Esophagus squamous epithelium (tissue), 5 donors: ENCODE measurements at places on chromosomes 3 and 15. TPM values are rescaled to one million over a fixed set of nuclear protein-coding genes. Genes with fewer than 3 reads are reported as not detected.

The C3orf52 gene
- total RNA-seq = 5.7 TPM

The TMC3 gene
- total RNA-seq = not detected

DNA sequence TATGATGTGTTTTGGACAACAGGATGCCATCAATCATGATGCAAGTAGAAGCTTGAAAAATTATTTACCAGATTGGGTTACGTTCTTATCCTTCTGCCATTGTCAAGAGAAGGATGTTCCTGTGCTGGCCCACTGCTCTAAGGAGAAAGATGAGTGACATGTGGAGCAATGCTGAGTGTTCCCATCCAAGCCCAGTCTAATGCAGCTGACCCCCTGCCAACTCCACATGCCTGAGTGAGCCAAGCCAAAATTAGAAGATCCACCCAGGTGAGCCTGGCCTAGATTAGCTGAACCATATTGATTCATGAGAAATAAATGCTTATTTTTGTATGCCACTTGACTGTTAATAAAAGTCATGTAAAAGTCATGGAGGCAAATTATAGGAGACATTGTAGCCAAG, 446.5 kb downstream of the CNTN3 start:
- no peak for DNase-seq

GRCh38 chr15:52012210-52012609, 6.8 kb upstream of the MAPK6 start:
- no peak for DNase-seq

DNA sequence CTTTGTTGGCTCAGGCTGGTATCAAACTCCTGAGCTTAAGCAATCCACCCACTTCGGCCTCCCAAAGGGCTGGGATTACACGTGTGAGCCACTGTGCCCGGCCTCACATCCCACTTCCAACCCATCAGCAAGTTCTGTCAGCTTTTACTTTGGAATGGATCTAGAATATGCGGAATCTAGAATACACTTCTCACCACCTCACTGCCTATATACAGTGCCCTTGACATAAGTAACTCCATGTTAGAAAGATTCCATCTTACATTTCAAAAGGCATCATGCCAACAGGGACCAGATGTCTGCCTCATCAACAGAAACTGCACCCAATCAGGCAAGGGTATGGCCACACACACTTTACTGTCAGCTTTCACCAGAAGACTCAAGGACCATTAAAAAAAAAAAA, 9.9 kb upstream of the RBSN start:
- DNase-seq = no peak

DNA sequence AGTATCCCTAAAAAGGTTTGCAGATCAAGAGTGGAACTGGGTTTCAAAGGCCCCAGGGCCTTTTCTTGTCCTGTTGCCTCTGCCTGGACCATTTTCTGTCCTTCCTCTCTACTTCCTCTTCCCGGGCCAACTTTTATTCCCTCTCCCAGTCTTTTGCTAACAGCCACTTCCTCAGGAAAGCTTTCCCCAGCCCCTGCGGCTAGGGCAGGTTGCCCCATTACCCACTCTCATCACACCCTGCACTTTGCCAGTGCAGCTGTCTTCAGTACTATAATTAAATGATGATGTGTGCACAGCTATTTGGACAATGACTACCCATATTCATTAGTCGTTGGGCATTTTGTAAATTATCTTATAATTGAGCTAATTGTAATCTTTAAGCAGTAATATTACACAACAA, 150.5 kb upstream of the THBS1 start:
- no peak for DNase-seq

The ST8SIA2 gene
- not detected for total RNA-seq

The GCSAM gene
- total RNA-seq = 1.1 TPM

DNA sequence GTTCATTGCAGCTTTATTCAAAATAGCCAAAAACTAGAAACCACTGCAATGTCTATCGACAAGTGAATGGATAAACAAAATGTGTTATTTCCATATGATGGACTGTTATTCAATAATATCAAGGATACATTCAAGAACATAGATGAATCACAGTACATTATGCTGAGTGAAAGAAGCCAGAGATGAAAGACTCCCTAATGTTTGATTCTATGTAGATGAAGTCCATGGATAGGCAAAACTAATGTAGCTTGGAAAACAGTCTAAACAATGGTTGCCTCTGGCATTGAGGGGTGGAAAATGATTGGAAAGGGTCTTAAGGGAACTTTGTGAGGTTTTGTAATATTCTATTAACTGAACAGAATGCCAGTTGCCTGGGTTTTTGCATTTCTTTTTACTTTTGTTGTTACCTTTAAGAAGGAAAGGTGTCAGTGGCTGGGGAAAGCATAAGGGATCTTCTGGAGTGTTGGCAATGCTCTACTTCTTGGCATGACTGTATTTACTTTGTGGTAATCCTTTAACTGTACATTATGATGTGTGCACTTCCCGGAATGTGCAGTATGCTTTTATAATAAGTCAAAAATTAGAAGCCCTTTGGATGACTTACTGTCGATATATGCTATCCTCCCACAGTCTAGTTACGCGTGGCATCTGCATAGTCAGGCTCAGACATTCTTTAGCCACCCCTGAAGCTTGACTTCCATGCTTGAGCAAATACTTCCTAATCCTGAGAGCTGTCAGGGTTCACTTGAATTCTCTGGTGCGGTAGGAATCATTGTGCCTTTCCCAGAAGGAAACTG, 20.5 kb upstream of the ATP10A start:
- DNase-seq = no peak

DNA sequence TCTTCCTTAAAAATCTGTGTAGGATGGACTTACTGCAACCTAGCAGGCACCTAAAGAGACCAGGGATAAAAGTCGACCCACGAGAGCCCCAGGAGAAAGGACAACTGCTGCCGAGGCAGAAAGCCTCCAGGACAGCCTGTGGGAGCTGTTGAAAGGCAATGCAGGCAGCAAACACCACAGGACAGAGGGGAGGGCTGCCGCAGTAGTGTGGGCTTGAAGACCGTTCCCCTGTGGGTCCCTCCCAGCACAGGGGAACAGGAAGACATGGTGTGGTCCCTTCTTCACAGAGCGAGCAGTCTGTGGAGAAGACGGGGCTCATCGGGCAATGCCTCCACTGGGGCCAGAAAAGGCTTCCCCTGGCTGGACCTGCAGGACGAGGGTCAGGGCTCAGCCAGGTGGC, 58.5 kb upstream of the GATA2 start:
- no peak for DNase-seq

The PRRT3 gene
- total RNA-seq = 0.72 TPM

- no peak for DNase-seq
Measured at GRCh38 chr3:24151594-24151993, 206.5 kb downstream of the NR1D2 start.

The MUC13 gene
- total RNA-seq = 0.19 TPM

The CCR9 gene
- not detected for total RNA-seq

DNA sequence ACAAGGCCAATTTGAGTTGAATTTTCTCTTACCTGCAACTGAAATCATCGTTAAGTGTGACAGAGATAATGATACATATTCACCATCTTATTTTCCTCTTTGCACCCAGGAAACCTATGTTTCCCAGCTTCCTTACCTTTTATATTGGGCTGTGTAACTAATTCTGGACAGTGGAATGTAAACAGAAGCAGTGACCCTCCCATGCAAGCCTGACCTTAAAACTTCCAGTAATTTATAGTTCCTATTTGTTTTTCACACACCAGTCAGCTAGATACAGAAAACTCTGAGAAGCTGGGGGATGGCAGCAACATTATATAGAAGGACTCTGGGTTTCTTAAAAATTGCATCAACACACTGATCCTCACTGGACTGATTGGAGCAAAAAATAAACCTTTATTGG, 4.5 kb upstream of the ZNF280D start:
- DNase-seq = no peak

DNA sequence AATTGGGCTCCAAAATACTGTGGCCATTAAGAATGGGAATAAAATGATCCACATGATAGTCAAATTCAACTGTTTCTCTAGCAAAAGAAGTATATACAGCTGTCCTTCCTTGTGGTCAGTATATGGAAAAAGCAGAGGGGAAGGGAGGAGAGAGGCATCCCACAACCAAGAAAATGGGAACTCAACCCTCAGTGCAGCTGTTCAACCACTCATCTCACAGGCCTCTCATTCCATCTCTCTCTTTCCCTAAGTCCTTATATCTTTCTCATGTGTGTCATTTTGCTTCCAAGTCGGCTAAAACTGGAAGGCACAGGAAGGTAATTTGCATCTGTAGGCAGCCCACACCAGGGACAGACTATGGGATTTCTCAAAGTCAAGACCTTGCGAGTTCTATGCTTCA, 27.5 kb downstream of the AVEN start:
- no peak for DNase-seq

DNA sequence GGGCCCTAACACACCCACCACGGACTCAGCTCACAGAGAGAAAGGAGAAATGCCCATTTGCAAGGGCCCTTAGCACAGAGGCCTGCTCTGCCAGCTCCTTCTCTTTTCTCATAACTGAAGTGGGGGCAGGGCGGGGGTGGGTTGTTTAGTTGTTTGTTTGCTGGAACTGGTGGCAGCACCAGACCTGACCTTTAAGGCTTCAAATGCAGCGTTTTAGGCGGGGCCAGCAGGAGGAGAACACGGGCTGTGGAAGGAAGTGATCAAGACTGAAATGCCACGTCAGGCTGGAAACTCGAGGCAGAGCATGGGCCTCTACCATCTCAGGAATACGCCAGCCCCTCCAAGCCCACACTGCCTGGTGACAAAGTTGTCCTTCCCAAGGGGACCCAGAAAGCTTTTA, 9.3 kb downstream of the CACNA2D2 start:
- DNase-seq = no peak

DNA sequence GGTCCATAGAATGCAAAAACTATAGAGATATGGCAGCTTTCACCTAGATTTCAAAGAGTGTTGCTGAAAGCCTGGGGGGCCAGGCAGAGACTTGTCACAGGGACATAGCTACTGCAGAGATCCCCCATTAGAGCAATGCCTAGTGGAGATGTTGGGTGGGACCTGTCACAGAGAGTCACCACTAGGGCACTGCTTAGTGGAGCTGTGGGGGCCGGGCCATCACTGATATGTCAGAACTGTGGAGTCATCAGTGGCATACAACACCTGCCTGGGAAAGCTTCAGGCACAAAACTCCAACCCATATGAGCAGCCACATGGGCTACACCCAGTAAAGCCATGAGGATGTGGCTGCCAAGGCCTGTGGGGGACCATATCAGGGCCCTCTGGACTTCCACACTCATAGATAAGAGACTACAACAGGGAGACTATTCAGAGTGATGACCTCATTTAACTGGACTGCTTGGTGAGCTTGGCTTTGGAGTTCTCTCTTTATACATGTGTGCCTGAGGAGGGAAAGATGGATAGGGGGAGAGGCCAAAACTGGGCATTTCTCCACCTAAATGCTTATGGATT, 176.3 kb downstream of the ZNF621 start:
- no peak for DNase-seq

- DNase-seq = no peak
Measured at GRCh38 chr3:37863949-37864822, 2.5 kb downstream of the CTDSPL start.

The LIPC gene
- 1.1 TPM for total RNA-seq

The GRK7 gene
- not detected for total RNA-seq

GRCh38 chr15:29860872-29861271, 38.6 kb upstream of the TJP1 start:
- DNase-seq = no peak

GRCh38 chr3:111197485-111197884, 125.9 kb downstream of the NECTIN3 start:
- DNase-seq = no peak

The NR2E3 gene
- total RNA-seq = 0.38 TPM

The C2CD4B gene
- total RNA-seq = 0.44 TPM
